Suppressor macrophage (primary cell): ENCODE measurements at places on chromosomes 7 and 10.

DNA sequence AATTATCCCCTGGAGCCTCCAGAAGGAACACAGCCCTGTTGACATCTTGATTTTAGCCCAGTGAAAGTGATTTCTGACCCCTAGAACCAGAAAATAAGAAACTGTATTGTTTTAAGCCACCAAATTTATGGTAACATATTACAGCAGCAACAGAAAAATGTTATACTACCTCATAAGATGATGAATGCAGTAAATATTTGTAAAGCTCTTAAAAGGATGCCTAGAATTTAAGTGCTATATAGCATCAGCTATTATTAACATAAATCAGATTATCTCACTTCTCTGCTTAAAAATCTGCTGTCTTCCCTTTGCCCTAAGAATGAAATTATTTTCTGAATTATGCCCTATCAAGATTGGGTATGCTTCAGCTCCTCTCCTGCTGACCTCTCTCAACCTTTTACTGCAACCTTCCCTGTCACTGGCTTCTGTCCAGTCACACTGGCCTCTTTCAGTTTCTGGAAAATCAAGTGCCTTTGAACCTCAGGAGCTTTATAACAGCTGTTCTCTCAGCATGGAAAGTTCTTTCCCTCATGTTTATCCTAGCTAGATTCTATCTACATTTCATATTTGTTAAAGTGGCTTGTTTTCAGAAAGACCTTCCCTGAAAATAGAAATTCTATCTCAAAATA is 78.9 kb downstream of the GPR37 start:
- no peak for DNase-seq

DNA sequence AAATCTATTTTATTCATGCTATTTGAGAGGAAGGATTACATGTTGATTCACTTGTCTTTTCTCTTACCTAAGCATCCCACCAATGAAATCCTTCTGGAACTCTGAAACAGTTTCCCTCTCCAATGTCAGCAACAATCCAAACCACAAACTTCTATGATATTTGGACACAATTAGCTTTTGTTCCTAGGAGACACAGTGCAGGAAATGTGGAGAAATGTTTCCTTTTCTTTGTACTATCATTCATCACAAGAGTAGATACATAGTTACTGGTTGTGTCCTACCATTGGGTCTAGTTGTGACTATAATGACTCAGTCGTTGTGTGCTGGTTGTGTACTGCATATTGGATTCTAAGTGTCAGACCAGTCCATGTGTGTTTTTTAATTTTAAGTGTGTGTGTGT is 156.8 kb upstream of the MAGI2 start:
- DNase-seq, result no peak

- no peak for DNase-seq
Observed at GRCh38 chr7:391411-391951, 101.5 kb downstream of the FOXL3 start.

DNA sequence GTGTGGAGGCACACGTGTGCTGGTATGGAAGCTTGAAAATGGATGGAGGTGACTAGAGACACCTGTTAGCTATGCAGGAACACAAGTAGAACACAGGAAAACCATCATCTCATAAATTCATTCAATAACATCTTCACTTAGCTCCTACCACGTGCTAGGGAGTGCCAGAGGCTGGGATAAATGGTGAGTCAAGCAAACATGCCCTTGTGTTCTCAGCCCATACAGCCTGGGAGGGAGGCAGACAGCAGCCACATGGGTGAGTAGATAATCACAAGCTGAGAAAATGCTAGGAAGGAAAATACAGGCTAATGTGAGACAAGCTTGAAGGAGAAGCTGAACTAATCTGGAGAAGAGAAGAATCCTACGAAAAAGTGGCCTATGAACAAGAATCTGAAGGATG is 468.0 kb upstream of the ZMIZ1 start:
- no peak for DNase-seq

- DNase-seq, result no peak
Observed at GRCh38 chr10:29668628-29669027, 33.9 kb upstream of the SVIL start.
